Inflammatory macrophage (primary cell): ENCODE measurements at places on chromosomes 7 and 10.

DNA sequence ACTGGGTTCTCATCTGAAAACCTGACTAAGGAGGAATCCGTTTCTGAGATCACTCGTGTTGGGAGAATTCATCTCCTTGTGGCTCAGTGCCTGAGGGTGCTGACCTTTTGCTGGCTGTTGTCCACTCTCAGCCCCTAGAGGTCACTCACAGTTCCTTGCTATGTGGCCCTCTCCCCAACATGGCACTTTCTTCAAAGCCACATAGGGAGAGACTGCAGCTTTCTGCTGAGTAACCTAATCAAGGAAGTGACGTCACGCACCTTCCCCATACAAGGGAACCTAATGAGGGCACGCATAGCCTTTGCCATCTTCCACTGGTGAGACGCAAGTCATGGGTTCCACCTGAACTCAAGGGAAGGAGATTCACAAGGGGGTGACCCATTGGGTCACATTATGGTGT is 23.2 kb downstream of the STEAP1B start:
- no peak for DNase-seq

DNA sequence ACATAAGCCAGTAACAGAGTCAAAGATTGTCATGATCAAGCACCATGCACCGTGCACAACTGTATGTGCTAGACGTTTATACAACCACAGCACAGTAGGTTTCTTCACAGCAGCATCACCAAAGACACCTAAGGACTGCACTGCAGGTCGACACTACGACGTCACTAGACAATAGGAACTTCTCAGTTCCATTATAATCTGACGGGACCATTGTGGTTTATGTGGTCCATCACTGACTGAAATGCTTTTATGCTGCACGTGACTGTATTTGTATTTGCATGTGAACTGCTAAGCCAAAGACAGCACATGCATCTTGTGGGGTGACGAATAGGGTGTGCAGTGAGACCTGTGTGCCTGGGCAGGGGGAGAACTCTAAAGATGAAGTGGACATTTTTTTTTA is 164.9 kb downstream of the PARD3 start:
- no peak for DNase-seq

DNA sequence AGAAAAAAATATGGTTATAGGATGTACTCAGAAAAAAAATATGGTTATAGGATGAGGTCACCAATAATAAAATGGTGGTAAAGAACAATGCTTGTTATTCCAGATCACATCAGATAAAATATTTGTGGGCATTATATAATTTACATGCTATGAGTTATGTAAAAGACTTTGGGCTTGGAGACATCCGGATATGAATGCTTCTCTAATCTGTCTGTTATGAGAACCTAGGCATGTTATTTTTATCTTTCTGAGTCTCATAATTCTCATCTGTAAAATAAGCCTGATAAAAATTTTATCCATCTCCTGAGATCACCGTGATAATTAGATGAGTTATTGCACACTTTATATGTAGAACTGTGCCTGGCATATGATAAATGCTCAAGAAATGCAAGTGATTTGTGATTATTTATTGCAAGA is 37.8 kb downstream of the DKK1 start:
- no peak for DNase-seq

DNA sequence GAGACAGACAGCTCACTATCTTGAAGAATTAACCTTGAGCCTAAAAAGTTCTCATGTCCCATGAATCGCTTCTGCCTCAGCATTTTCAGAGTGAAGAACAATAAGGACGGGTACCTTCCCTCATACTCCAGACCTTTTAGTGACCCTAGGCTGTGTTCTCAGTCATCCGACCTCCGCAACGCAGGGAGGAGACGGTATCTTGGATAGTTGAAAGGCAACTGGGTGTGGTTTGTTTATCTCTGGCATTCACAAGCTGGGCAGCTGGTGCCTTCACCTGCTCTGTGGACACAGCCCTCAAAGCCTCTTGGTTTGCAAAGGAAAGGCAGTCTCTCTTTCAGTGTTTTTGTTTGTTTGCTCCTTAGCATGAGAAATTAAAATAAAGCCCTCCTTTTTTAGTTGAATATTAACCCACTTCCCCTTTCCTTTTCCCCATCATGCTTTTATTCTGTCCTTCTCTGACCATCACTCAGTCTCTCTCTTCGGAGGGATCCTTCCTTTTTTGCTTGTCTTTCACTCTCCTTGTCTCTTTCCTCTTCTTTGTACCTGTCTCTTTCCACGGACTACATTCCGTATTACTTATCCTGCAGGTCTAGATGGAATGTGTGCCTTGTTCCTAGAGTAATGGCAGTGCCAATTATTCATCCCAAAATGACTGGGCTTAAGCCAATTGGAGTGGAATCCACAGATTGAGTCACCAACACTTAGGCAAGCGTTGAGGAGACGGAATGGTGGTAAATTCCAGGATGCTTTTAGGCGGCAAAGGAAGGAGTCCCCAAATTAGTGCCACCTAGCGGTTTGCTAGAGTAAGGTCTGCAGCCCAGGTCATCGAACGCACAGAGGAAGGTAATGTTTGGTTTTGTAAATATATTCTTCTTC is 45.8 kb downstream of the PRR15 start:
- no peak for DNase-seq

DNA sequence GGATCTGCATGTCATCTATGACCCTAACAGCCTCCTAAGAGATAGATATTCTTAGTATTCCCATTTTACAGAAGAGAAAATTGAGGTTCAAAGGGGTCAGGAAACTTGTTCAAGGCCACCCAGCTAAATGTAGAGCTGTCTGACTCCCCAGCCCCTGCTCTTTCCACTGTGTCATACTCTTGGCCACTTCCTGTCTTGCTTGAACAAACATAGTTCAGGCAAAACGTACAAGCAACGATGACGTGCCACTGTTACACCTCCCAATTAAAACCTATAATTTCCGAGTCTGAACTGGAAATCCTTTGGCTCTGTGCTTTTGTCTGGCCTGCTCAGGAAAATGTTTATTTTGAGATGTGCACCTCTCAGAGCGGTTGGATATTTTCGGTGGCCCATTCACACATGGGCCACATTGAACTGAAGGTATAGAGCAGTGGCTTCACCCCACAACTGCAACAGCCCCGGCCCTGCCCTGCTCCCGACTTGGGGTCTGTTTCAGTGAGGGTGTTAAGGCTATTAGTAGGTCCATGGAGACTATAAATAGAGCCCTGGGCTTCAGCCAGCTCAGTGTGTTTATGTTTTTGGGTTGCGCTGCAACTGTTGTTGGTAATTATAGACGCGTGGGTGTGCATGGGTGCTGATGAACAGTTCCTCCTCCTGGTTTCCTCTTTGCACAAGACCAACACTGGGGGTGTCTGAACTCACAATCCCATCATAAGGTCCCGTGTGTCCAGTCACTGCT is 172.3 kb upstream of the ADO start:
- peak; percentile 97 for DNase-seq

- peak; percentile 92 for DNase-seq
Observed at GRCh38 chr10:32139223-32140073, 83.2 kb upstream of the KIF5B start.

DNA sequence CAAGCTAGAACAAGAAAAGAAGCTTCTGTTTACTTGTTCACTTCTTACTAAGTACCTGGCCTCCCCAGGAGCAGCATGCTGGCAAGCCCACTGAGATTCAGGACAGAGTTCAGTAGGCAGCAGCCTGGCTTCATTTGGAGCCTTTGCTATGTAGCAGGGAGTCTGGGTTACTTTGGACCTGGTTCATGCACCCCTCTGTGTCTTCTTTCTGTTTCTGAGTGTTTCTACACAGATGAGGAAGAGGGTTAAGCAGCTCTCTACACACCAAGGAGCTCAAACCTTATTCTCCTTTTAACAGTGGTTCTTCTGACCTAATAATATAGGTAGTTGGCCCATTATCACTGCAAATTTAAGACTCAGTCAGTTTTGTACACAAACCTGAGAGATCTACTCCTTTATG is 152.9 kb downstream of the ARID5B start:
- DNase-seq: no peak

DNA sequence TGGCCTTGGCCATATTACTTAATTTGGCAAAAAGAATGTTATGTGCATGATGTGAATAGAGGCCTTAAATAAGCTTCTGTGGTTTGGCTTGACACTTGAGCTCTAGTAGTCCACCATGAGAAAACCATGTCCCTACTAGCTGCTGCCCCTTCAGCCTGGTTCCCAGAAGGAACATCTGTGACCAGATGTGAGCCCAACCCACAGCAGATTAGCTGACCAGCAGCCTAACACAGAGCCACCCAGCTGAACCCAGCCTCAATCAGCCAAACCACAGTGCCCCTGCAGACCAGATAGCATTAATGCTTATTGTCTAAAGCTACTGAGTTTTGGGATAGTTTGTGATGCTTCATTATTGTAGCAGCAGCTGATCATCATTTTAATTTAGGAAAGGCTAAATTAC is 16.6 kb downstream of the JAZF1 start:
- DNase-seq: no peak

DNA sequence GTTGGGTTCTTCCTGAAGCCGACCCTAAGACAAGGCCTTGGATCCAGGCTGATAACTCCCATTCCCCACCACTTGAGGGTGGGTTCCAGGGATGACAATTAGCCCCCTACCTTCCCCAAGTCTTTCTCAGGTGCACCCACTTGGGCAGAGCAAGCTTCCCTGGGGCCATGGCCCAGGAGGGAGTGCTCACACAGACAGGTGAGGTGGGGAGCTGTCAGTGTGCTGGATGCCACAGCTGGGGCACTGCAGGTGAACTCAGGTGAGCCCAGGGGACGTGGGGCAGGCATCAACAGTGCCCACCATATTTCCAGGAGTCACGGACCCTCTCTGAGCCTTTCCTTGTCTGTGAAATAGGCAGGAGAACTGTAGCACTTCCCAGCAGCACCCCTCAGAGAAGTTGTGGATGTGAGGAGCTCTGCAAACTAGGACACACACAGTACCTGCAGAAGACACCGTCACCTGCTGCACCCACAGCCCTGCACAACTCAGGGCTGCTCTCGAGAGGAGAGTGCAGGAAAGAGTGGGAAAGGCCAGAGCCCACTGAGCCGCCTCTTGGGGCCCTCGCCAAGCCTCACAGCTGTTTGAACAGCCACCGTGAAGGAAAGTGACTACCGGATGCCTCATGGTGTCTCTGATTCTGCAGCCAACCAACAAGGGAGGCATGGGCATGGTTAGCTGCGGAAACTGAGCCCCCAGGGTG is 17.9 kb downstream of the SH3PXD2A start:
- no peak for DNase-seq

- DNase-seq: no peak
Observed at GRCh38 chr10:63477927-63478326, 12.2 kb upstream of the JMJD1C start.

DNA sequence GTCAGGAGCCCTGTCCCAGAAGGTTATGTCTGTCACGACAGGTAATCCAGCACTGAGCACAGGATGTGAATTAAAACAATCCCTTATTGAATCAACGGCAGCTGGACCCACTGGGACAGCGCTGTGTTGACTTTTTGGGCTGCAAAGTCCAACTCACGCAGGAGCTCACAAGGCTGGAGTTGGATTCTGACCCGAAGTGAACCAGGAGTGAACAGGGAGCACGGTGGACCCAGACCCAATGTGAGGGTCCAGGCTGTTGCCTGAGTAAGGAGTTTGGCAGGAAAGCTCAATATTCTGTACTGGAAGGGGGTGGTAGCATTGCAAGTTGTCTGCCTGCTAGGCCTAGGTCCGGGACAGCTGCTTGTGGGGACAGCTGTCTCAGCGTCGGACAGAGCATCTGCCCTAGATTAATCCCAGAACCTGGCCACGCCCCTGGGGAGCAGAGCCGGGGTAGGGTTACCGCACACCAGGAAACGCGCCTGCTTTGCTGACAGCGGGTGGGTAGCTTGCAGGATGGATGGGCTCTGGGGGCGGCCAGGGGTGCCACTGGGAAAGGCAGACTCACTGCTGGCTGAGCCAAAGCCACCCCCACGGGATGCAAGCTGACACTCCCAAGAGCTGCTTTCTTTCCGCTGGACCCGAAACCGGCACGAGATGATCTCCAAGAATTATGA is 24.0 kb downstream of the COL26A1 start:
- DNase-seq: no peak

- DNase-seq: peak; percentile 72
Observed at GRCh38 chr10:103451091-103451813, 918 bp downstream of the CALHM2 start.

DNA sequence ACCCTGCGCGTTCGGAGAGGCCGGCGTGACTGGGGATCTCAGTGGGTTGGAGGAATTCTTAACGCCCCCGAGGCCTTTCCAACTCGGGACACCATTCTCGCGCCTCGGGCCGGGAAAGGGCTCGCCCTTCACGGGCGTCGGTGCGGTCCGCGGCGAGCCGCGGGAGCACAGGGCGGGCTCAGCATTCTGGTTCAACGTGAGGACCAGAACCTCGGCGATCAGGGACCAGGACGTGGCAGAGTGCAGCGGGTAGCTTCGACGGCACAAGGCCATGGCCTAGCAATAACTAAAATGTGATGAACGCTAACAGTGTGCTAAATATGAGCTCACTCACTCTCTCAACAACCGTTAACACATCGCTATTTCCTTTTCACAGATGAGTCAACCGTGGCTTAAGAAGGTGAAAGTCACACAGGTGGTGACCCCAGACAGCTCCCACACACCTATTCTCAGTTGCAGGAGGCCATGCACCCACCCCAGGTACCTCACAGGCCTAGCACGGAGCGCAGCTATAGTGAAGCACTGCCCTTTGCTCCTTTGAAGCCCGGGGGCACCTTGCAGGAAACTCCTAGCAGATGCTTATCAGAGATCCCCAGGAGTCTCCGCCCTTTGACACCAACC is 4.5 kb upstream of the EMX2 start:
- no peak for DNase-seq

DNA sequence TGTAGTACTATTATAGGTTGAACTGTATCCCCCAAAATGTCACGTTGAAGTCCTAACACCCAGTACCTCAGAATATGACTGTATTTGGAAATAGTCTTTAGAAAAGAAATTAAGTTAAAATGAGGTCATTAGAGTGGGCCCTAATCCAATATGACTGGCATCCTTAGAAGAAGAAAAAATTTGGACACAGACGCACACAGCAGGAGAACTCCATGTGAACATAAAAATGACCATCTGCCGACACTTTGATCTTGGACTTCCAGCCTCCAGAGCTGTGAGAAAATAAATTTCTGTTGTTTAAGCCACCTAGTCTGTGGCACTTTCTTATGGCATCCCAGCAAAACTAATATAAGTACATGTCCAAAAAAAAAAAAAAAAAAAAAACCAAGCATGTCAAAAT is 225.8 kb downstream of the PARD3 start:
- no peak for DNase-seq

DNA sequence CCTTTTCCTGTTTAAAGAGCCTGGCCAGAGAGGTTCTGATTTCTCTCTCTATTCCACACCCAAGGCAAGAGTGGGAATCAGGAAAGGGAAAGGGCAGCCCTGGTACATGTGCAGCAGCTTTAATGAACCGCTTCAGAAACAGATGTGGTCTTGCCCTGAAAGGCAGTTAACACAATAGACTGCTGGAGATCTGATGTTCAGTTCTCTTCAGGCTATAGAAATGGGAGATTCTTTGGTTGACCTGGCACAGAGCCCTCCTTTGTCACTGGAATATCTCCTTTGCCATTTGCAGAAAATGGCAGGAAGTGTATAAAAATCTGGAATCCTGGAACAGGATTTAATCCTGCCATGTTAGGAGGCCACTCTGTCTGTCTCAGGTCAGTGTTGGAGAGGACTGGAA is 36.3 kb upstream of the EXOC6 start:
- DNase-seq: no peak
